Kidney epithelial cell (primary cell): ENCODE measurements at places on chromosomes 2 and 18. TPM values are rescaled to one million over a fixed set of nuclear protein-coding genes. Genes with fewer than 3 reads are reported as not detected.

The ZSWIM2 gene
- not detected in 2 replicates for total RNA-seq

The ATOH8 gene
- 0.41 and 1.0 TPM in 2 replicates for total RNA-seq

DNA sequence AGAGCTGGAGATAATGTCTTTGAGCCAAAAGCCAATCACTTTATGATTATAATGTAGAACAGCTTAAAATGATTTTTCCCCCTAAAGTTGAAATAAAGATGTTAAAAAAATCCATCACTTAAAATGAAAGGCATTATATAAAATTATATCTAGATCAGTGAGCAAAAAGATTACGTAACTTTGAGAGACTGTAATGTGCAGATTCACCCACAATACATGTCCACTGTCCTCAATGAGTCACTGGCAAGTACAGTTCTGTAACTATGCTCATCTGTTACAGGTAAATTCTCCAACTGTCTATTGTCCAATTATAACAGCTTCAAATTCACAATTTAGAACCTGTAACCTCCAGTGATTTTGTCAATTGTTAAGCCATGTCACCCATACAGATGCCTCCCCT lies 19.0 kb downstream of the FAM161A start:
- no peak for DNase-seq

- DNase-seq: no peak
These were observed 36.5 kb downstream of the ST3GAL5 start for GRCh38 chr2:85852152-85852840.

The CAPN14 gene
- total RNA-seq: 0.58 and 1.4 TPM in 2 replicates

DNA sequence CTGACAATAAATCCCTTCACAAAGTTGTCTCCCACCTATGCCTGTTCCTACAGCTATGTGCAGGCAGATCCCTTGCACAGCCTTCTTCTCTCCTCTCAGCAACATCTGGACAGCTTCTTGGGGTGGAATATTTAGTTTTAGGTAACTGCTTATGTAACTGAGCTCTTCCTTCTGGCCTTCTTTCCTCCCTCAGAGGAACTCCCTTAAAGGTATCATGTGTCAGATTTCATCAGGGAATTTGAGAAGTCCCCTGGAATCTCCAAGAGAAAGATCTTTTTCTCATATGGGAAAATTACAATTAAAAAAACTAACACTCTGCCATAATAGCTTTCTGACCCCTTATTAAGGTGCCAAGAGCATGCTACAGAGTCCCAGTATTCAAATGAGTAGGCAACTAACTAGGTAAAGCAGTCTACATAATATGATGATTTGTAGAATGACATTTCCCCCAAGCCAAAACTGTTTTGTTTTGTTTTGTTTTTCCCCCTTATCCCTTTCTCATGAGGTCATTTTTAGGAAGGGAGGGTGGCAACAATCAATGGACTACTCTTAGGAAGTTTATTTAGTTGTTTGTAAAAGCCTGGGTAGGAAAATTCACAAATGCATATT lies 2.4 kb downstream of the TMEM200C start:
- no peak for DNase-seq

DNA sequence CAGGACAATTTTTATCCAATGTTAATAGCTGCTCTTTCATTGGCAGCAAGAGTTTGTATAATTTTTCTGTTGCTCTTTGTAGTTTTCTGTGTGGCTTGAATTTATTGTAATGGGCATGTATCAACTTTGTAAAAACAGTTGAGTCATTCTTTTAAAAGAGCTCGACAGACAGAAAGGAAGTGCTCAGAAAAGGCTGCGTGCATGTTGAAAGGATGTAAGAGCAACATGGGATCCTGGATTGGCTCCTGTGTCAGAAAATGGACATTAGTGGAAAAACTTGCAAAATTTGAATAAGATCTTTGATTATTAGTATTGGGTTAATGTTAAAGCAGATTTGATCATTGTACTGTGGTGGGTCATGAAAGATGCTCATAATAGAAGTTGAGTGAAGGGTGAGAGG lies 93.3 kb upstream of the CDC42EP3 start:
- no peak for DNase-seq

GRCh38 chr18:22637787-22638186 lies 220.1 kb upstream of the CTAGE1 start:
- peak; percentile 16 for DNase-seq

The SCYGR8 gene
- not detected in 2 replicates for total RNA-seq

The GRB14 gene
- 6.0 and 9.2 TPM in 2 replicates for total RNA-seq

- DNase-seq: no peak
These were observed 302.9 kb downstream of the CPS1 start for GRCh38 chr2:210859314-210859713.

- DNase-seq: no peak
These were observed 25.9 kb downstream of the ENOSF1 start for GRCh38 chr18:686339-687111.

The TYW5 gene
- 7.3 and 9.0 TPM in 2 replicates for total RNA-seq

DNA sequence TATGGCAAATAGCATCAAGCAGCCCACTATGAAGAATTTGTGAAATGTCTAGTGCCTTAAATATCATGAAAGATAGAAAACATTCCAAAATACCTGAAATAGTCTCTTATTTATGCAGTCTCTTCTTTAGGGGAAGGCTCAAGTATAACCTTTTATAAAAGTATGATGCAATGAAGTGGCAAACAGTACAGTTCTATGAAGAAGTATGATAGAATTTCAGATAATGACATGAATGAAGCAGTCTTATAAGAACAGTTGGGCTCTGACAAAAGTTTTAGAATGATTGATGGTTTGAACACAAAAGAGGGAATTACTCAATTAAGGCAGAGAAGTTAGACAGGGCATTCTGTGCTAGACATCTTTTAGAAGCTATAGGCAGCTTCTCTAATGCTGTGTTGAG lies 1791.8 kb upstream of the PIK3C3 start:
- no peak for DNase-seq

The TUBA3D gene
- total RNA-seq: not detected in 2 replicates

GRCh38 chr2:64153811-64154210 lies 9.6 kb upstream of the PELI1 start:
- no peak for DNase-seq

DNA sequence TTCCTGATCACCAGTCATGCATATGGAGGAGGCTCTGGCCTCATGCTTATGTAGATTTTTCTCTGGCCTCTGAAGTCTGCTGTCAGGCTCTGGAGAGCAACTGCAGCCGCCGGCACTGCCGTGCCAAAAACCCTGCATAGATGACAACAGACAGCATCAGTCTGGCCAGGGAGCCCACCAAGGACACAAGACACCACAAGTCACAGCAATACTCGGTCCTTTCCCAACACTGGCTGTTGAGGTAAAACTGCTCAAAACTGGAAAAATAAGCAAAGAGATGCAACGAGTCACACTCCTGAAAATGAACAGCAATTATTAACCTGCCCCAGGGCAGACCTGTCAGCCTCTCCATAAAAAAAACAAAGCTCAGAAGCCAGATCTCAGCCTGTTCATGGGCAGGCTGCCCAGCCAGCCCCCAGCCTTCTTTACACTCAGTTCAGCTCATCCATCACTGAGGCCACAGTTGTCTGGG lies 186.0 kb upstream of the RAB6C start:
- no peak for DNase-seq

DNA sequence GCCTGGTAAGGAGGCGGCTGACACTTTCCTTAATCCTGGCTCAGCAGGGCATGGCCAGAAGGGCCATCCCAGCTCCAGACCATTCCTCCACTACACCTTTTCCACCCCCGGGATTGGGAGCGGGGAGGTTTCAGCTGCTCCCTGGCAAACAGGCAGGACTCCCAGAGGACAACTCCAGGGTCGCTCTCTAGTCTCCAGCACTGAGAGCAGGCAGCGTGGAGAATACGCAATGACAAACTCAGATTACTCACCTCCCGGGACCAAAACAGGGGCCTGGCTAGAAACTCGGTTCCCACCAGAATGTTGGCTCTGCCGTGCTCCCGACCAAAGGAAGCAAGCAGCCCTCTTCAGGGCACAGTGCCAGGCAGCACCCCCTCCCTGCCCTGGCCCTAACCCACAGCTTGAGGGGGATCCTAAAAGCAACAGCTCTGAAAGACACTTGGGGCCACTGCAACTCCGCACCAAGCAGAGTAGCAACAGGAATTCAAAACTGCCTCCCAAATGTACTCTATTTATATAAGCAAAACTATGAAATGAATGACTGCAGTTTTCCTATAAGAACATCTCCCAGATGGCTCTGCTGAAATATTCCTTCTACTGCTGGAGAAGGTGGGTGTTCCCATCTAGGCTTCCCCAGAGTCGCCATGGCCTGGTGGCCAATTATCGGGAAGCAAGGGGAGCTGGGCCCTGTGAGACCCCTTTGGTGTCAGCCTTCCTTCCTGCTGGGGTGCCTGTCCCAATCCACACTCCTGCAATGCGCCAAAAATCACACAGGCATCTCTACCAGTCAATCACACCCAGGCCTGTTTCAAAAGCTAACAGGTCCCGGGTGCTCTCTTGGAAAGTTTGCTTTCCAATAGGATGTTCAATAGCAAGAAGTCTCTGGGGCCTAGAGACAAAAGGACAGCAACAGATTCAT lies 61.2 kb upstream of the POMC start:
- DNase-seq: no peak

DNA sequence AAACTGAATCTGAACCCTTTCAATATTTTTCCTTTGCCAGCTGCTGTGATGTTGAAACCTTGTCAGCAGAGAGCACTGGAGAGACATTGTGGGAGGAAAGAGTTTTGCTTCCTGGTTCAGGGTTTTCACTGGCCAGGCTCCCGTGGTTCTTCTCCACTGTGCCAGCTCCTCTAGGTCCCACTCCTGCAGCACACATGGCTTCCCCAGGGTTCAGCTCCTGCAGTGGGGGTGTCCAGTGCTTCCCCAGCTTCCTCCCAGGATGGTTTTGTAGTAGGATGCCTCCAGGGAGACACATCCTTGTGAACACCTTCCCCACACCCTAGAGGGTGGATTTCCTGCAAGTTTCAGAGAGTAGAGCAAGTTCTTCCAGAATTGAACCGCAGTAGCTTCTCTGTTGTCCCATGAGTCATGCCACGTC lies 24.0 kb upstream of the SULT1C3 start:
- peak; percentile 10 for DNase-seq

GRCh38 chr2:6694555-6694954 lies 171.2 kb downstream of the CMPK2 start:
- DNase-seq: no peak

The REG3A gene
- not detected in 2 replicates for total RNA-seq

DNA sequence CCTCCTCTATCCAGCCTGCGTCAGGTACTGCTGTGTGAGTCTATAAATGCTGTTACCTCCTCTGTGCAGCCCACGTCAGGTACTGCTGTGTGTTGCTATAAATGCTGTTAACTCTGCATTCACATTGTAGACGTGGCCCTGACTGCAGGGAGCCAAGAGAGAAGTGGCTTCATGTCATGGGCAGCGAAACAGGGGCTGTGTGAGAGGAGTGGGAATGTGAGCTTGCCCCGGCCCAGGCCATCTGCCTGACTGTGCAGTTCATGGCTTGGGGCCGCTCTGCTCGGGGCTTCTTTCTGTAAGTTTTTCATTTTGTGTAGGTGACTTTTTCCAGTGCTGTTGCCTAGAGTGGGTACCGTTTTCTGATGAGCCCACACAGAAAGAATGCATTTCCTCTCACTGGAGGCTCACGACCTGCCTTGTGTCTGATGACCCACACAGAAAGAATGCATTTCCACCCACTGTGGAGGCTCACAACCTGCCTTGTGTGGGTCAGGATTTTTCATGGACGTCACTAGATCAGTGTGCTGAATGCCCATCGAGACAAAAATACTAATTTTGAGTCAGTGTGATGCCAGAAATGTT lies 104.5 kb downstream of the SNTG2 start:
- DNase-seq: peak; percentile 73

DNA sequence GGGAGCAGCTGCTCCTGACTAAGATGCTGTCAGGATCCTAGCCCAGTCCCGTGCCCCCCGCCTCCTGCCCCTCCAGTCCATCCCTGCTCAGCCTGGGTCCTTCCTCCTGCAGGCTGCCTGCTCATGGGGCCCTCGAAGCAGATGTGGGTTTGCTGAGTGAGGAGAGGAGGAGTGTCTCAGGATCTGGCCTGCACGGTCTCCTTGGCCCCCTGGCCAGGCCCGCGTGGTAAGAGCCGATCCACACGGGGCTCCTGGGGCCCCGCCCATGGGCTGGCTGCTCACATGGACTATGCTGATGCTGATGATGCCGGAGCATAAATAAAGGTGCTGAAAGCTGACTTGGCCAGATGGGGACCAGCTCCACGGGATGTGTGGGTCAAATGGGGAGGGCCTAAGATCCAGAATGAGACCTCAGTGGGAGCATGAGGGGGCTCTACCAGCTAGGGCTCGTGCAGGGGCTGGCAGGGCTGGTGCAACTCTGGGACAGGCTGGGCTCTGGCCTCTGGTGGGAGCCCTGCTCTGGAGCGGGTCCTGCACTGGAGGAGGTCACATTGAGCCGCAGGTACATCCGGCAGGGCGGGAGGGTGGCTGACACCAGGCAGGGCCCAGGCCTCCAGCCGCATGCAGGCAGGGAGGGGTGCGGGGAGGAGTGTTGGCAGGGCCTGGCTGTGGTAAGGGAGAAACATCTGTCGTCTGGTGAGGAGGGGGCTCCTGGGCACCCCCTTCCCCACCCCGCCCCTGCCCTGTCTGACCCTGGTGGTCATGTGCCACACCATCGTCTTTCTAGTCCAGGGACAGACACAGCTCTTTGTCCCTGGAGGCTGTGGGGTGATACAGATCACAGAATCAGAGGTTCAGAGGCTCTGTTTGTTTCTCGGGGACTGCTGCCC lies 275.3 kb upstream of the HDAC4 start:
- DNase-seq: no peak

The MGAT5 gene
- total RNA-seq: 32.5 and 38.3 TPM in 2 replicates

DNA sequence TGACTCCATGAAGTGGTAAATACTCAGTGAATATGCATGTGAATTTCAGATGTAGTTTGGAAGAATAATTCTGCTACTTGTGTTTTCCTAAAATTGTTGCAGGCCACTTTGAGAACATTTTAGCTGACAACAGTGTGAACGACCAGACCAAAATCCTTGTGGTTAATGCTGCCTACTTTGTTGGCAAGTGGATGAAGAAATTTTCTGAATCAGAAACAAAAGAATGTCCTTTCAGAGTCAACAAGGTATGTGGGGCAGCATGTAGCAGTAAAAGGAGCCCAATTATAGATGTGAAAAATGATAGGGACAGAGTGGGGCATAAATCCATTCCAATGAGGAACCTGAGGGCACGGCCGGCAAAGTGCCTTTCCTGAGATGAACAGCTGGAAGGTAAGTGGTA lies 16.1 kb downstream of the SERPINB5 start:
- DNase-seq: no peak

The RAB17 gene
- 10.7 and 12.1 TPM in 2 replicates for total RNA-seq

The ANKRD30B gene
- 0.07 and 0.08 TPM in 2 replicates for total RNA-seq

The FAM110C gene
- total RNA-seq: 10.4 and 11.7 TPM in 2 replicates

GRCh38 chr2:86033751-86034692 lies 71.7 kb downstream of the POLR1A start:
- DNase-seq: no peak

GRCh38 chr2:102435741-102436140 lies 12.8 kb downstream of the IL18RAP start:
- DNase-seq: no peak

GRCh38 chr2:221505605-221506004 lies 66.5 kb downstream of the EPHA4 start:
- DNase-seq: no peak

The CRYGC gene
- total RNA-seq: not detected in 2 replicates

DNA sequence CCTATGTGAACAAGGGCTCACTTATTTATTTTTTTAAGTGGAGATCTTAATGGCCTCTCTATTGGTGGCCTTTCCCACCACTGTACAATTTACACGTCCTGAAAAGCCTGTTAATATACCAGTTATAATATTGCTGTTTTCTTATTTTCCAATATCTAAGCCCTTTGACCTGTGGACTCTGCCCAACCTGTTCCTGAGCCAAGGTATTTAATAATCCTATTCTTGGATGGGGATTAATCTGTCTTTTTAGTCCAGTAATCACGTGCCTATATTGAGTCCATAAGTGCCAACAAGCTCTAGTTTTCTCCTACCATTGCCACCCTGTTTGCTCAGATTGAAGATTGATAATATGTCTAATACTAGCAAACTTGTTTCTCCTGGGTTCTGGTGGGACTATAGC lies 42.7 kb downstream of the MBD5 start:
- DNase-seq: no peak
